ENCODE measurements at places on chromosomes 7 and 10. TPM values are rescaled to one million over a fixed set of nuclear protein-coding genes. Genes with fewer than 3 reads are reported as not detected.

DNA sequence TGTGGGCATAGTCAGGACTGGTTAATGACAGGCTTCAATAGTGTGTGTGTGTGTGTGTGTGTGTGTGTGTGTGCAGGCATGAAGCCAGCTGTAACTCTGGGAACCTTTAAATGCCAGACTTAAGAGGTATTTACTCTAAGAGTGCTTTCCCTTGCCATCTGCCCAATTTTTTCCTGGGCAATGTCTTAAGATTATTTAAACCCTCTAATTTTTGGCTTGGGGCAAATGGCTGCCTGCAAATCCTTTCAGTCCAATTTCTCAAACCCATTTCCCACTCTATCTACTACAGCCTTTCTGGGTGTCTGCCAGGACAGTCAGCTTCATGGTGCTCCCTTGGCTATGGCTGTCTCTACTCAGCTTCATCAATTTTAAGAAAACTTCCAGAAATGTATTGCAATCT, 62.6 kb upstream of the C1GALT1 start:
- DNase-seq: no peak

GRCh38 chr10:125102821-125103220, 57.5 kb downstream of the CTBP2 start:
- no peak for DNase-seq

Gene SFTPA1
- not detected for polyA plus RNA-seq

Gene PCLO
- 14.5 TPM for polyA plus RNA-seq
